ENCODE measurements at places on chromosomes 7 and 10. TPM values are rescaled to one million over a fixed set of nuclear protein-coding genes. Genes with fewer than 3 reads are reported as not detected.

The NANOS1 gene
- polyA plus RNA-seq: 2.8 TPM

The PPP1R3A gene
- not detected for polyA plus RNA-seq

The TRPV5 gene
- 0.31 TPM for polyA plus RNA-seq

The TMEM176A gene
- 19.5 TPM for polyA plus RNA-seq

The ADAM22 gene
- polyA plus RNA-seq: 9.8 TPM

The STEAP4 gene
- 0.19 TPM for polyA plus RNA-seq

The MMD2 gene
- 6.3 TPM for polyA plus RNA-seq

The OSBPL3 gene
- polyA plus RNA-seq: 11.7 TPM

The TFPI2 gene
- 0.22 TPM for polyA plus RNA-seq

The DNAJB9 gene
- 13.5 TPM for polyA plus RNA-seq

The GPR85 gene
- 6.7 TPM for polyA plus RNA-seq

The DAGLB gene
- 17.5 TPM for polyA plus RNA-seq

The ADRB1 gene
- polyA plus RNA-seq: 1.3 TPM

The LEP gene
- polyA plus RNA-seq: not detected

The PKD2L1 gene
- polyA plus RNA-seq: 1.3 TPM

All from brain (organoid and tissue), 16 donors.